ENCODE measurements at places on chromosomes 2 and 18.

DNA sequence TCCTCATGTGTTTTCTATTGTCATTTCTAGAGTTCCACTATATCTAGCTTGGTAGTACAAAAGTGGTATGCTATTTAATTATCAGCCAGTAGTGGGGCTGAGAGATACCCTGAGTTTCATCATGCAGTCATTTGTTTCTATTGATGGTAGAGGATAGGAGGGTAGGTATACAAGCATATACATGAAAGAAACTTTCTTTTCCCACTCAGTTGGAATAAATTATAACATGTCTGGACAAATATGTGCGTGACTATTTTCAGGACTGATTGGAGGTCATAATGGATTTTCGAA lies 633.2 kb downstream of the NRXN1 start:
- no peak for DNase-seq

GRCh38 chr18:23943903-23944624 lies 70.5 kb upstream of the TTC39C start:
- no peak for DNase-seq

- DNase-seq = no peak
These were observed 373.9 kb downstream of the PIK3C3 start for GRCh38 chr18:42328931-42329330.

DNA sequence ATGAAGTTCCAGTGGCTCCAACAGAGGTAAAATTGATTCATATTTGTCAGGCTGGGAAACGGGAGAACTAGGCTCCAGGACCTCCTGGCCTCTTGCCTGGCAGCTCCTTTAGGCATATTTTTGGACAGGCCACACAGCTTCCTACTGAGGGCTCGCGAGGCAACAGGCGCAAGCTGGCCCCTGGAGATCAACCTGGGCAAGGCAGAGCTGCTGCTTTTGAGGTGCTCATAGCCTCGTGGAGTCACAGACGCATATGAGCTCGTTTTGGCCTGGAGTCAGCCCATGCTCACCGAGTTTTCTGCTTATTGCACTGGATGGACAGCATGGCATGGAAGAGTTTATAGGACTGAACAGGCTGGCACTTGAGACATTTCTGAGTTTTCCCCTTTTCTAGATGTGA lies 97.7 kb downstream of the CAPN13 start:
- no peak for DNase-seq

DNA sequence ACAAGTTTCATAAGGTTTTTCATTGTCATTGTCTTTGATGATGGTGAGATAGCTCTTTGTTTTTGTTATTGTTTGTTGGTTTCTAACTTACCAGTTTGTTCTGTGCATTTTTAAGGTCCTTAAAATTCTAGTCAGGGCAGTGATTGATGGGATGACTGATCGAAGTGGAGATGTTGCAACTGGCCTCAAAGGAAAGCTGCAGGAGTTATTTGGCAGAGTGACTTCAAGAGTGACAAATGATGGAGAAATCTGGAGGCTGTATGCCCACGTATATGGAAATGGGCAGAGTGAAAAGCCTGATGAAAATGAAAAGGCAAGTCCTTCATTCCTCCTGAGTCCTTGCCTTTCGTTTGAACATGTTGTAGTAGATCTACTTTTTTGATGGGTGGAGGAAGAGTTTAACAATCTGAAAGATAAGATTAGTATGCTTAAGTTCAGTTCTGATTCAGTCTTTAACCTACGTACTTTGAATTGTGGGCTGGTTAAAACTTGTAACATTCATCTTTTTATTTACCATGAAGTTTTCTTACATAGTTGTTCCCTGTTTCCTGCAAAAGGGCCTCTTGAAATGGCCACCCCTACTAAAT lies 135.8 kb upstream of the LTBP1 start:
- DNase-seq = no peak

GRCh38 chr2:10003206-10004125 lies 39.9 kb upstream of the KLF11 start:
- DNase-seq = no peak

GRCh38 chr2:199258291-199258690 lies 199.4 kb downstream of the SATB2 start:
- DNase-seq = peak; percentile 15

DNA sequence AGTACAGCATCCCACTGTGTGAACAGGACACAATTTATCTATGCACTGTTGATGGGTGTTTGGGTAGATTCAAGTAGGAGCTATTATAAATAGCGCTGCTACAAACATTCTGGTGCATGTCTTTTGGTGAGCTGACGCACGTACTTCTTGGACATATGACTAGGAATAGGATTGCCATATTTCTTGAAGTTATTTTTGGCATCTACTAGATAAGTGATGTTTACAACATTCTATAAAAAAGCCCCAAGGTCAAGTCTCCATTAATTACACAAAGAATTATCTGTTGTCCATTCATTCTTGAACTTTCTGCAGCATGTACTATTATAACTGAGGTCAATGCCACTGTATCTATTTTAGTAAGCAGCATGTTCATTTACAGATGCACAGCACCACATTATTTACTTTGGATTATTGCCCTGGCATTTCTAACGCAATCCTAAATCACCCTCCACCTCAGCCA lies 225.5 kb upstream of the TMEM200C start:
- no peak for DNase-seq

GRCh38 chr2:96987301-96987909 lies 1.0 kb upstream of the FAM178B start:
- DNase-seq = no peak

DNA sequence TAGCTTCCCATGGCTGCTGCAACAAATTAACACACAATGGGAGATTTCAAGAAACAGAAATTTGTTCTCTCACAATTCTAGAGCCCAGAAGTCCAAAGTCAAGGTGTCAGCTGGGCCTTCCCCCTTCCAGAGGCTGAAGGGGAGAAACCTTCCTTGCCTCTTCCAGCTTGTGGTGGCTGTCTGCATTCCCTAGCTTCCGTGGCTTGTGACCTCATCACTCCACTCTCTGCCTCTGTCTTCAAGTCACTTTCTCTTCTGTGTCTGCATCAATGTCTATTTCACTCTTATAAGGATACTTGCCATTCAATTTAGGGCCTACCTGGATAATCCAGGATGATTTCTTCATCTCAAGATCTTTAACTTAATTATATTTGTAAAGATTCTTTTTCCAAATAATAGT lies 16.8 kb upstream of the SRBD1 start:
- DNase-seq = no peak

DNA sequence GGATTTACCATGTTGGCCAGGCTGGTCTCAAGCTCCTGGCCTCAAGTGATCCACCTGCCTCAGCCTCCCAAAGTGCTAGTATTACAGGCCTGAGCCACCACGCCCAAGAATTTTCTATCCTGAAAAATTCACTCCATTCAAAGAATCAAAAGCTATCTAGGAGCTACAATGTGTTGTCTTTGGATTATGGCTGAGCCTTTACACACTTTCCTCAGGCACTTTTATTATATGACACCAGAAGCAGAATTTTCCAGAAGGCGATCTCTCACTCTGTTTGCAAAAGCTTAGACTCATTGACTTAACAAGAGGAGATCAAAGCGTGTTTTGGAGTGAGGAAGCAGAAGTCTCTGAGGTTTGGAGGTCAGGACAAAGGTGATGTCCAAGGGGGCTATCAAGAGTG lies 3.6 kb downstream of the FAM124B start:
- DNase-seq = no peak

- DNase-seq = no peak
These were observed 882.4 kb downstream of the DSC3 start for GRCh38 chr18:30160124-30160523.

DNA sequence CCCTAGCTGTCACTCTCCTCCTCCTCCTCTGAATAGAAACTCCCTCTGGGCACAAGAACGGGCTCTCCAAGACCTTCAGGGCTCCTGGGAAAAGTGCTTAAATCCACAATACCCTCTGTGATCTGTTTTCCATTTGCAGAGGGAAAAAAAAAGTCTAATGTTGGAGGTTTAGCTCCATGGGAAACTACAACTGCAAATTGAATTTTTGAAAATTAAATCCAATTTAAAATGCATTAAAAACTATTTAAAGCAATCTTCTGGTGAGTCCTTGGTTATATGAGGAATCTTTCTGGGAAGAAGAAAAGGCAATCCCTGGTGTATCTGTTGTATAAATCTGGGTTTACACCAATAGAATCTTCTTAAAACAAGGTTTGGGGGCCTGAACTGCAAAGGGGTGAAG lies 64.3 kb downstream of the NCKAP5 start:
- no peak for DNase-seq

GRCh38 chr18:72630991-72631390 lies 86.8 kb upstream of the CBLN2 start:
- no peak for DNase-seq

DNA sequence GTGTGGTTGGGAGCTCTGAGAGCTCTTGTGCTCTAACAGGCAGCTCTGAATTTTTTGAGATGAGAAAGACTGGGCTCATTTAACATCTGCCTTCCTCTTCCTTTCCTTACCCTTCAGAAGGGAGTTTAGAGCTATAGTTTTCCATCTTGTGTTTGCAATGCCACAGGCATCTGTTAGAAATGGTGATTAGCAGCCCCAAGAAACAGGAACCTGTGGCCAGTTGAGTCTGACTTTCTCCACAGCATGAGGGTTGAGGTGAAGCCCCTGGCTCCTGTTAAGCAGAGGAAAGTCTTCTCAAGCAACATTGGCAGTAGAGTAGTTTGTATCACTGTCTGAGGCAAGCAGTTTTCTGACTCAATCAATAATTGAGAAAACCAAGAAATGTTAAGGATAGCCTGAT lies 577.4 kb downstream of the ZEB2 start:
- no peak for DNase-seq

- DNase-seq = peak; percentile 5
These were observed 151.7 kb upstream of the ITGA4 start for GRCh38 chr2:181305301-181306123.

- DNase-seq = no peak
These were observed 6.6 kb downstream of the NT5DC4 start for GRCh38 chr2:112727276-112728028.

GRCh38 chr2:45102141-45102540 lies 92.9 kb upstream of the SIX2 start:
- DNase-seq = no peak

DNA sequence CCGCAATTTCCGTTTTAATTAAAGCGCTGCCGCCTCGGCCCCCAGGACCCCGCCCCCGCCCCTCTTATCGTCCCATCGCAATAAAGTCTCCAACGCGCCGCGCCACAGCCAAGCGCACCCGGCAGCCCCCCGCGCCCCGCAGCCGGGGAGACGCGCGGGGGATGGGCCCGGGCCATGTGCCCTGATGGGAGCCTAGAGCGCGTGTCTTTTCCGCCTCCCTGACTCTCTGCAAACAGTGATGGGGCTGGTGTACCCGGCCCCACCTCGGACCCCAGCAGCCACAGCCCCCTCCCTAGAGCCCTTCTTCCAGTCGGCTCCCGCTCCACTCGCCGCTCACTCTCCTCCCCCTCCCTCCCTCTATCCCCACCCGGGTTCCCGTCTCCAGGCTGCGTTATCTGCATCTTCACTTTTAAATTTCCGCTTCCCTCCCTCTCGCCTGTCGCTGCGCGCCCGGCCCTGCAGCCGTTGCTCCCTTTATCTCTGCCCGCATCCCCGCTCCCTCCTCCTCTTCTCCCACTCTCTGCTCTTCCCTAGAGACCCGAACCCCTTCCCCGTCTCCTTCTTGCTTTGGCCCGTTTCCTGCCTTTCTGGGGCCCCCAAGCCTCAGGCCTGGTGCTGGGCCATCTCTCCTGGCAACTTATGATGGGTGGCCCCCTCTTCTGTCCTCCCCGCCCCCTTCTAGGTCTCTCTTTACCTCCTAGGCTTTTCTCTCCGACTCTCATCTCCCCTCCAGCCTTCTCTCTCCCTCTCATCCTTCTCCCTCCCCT lies 524 bp upstream of the FEV start:
- DNase-seq = peak; percentile 71

DNA sequence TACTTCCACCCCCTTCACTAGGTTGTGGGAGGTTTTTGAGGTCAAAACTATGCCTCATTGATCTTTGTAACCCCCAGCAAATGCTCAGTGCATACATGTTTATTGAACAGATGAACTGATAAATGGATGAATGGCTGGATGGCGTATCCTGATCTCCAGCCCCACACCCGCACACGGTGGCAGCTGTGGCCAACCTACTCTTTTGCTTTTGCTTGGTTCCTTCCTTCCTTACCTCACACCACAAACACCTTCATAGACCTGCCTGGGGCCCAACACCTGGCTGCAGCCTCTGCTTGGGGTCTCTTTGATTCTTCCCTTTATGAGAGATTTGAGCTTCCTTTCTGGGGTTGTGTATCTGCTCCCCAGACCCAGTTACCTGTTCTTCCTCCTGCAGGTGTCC lies 25.9 kb downstream of the SPP2 start:
- DNase-seq = no peak

DNA sequence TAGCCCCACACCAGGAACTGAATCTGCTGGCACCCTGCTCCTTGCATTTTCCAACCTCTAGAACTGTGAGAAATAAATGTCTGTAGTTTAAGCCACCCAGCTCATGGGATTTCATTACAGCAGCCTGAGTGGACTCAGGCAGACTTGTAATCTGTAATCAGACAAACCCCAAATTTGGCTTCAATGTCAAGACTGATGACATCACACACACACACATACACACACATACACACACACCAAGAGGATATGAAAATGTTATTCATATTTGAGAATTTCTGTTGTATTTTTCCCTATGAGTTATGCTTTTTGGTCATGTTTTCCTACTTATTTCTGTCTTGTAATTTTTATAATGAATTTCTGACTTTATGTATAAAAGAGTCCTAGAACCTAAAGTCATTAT lies 83.8 kb upstream of the GLI2 start:
- DNase-seq = no peak

- DNase-seq = peak; percentile 61
These were observed 2.1 kb downstream of the STK39 start for GRCh38 chr2:168245074-168245825.

GRCh38 chr18:42030586-42031182 lies 75.7 kb downstream of the PIK3C3 start:
- peak; percentile 27 for DNase-seq

GRCh38 chr2:65382776-65383357 lies 49.5 kb downstream of the SPRED2 start:
- DNase-seq = peak; percentile 73

DNA sequence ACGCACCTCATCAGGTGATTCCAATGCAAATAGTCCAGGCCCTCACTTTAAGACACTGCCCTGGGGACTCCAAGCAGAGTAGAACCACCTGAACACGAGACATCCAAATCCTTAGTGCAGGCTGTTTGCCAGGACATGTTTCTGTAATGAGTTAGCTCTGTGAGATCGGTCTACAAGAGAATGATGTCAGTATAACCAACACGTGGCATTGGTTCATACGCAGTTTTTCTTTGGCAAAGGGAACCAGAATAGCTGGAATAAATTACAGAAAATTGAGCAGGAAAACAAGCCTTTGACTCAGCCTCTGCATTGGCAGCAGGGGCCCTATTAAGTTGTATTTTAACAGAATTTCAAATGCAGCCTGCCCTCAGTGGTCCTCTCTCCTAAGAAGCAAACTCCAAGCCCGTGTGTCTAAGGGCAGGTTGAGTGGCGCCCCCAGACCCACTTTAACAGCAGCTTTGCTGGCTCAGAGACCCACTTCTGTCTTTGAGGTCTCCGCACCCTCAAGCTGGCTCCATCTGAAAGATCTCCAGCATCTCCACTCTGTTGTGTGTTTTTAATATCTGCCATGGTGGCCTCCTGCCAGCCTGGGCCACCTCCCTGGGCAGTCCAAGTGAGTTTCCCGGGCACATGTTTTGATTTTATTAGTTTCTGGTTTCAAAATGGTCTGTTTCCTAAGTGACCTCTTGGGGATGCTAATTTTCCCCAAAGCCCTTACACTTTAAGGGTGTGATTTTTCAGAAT lies 61.3 kb downstream of the ALPK2 start:
- DNase-seq = no peak

All from NCI-H526 (cell line).